ENCODE measurements at places on chromosomes 13 and 19. TPM values are rescaled to one million over a fixed set of nuclear protein-coding genes. Genes with fewer than 3 reads are reported as not detected.

DNA sequence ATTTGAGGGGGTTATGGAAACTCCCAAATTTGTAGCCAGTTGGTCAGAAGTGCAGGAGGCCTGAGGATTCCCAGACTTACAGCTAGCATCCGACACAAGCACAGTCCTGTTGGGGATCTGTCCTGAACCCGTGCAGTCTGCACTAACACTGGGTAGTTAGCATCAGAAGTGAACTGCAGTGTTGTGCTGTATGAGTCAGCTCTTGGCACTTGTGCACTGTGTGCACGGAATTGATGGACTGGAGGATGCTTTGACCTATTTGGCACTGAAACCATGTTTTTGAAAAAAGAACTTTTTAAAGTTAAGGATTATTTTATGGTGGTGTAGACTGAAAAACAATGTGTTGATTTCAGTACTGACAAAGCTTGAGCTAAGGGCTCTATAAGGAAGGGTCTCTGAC lies 279.0 kb downstream of the NHLRC3 start:
- DNase-seq = no peak

GRCh38 chr19:15138427-15138826 lies 31.2 kb downstream of the SYDE1 start:
- no peak for DNase-seq

GRCh38 chr19:47155148-47155547 lies 24.5 kb downstream of the SAE1 start:
- DNase-seq = no peak

DNA sequence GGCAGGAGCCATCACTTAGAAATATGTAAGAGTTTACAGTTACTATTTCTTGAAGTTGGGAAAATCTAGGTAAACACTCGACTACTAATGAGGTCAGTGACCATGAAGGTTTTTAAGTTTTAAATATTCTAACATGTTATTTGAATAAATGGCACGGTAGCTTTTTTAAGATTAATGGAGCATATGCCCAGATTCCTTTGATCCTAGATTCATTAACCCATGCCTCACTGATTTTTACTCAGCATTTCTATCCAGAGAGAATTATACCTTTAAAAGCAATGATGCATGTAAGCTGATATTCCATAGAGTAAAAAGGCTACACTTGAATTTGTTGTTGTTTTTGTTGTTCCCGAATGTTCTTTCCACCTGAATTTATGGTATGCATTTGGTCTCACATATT lies 541.4 kb downstream of the DACH1 start:
- DNase-seq = no peak

DNA sequence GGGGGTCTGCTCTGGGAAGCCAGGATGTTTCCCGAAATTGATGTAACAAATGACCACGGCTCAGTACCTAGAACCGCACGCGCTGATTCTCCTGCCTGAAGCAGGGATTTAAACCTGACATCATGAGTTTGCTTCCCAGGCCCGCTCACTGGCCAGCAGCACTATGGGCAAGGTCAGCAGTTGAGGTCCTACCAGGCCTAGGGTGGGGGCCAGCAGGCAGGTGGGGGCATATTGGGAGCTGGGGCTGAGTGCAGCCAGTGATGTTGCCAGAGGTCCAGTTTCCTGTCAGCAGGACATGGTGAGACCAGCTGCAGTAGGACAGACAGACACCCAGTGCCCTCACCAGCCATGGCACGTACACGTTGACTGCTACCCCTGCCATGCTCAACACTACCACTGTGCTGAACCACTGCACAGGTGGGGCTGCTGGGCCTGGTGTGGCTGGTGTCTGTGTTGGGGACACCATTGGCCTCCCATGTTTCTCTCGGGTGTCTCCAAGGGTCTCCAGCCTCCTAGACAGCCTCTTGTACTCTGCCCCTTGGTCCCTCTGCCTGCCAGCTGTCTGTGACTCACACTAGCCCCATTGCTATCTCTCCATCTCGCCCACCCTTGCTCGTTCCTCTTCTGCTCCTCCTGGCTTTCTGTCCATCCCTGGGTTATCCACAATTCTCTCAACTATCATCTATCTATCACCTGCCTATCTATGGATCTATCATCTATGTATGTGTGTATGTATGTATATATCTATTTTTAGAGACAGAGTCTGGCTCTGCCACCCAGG lies 1.1 kb upstream of the C19orf85 start:
- DNase-seq = no peak

DNA sequence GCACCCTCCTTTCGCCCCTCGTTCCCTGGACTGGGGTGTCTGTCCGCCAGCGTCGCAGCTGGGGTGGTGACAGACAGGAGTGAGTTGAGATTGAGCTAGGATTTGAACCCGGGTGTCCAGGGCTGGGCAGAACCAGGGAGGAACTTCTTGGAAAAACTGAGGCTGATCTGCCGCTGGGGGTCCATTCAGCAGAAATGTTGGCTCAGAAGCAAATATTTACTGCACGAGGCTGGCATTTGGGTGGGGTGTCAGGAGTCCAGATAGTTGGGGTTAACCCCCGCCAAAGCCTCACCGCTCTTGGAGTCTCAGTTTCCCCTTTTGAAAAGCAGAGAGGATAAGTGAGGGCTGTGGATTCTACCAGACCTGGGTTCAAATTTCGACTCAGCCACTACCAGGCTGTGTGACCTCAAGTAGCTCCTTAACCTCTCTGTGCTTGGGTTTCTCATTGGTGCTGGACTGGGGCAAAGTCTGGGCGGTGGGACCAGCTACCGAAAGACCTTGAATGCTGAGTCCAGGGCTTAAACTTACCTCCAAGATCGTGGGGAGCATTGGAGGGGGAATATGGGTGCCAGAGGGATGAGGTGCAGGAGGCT lies 20.9 kb downstream of the MAST3 start:
- DNase-seq = no peak

The ZNF836 gene
- total RNA-seq = 29.3 TPM

The ZNF616 gene
- 2.8 TPM for total RNA-seq

Data from thoracic aorta (tissue), 2 donors.